Kidney (tissue), 22 donors: ENCODE measurements at places on chromosomes 1 and 21.

DNA sequence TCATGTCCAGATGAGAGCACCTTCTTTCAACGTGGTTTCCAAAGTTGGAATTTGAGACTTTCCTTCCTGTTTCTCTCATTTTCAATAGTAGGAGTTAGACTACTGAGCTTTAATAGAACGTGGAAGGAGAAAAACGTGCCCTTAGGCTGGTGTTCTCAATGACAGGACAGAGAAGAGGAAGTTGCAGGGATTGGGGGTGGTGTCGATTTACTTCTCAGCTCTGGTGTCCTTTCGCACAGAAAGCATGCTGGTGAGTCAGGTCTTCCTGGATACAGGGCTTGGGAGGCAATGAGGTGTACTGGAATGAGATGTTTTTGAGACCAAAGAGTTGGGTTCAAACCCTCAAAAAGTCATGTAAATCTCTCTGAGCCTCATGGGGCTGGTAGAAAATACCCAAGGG is 67.1 kb downstream of the HIVEP3 start:
- DNase-seq = no peak

- DNase-seq = peak; percentile 77
Observed at GRCh38 chr1:52142220-52143183, 613 bp downstream of the ZFYVE9 start.

DNA sequence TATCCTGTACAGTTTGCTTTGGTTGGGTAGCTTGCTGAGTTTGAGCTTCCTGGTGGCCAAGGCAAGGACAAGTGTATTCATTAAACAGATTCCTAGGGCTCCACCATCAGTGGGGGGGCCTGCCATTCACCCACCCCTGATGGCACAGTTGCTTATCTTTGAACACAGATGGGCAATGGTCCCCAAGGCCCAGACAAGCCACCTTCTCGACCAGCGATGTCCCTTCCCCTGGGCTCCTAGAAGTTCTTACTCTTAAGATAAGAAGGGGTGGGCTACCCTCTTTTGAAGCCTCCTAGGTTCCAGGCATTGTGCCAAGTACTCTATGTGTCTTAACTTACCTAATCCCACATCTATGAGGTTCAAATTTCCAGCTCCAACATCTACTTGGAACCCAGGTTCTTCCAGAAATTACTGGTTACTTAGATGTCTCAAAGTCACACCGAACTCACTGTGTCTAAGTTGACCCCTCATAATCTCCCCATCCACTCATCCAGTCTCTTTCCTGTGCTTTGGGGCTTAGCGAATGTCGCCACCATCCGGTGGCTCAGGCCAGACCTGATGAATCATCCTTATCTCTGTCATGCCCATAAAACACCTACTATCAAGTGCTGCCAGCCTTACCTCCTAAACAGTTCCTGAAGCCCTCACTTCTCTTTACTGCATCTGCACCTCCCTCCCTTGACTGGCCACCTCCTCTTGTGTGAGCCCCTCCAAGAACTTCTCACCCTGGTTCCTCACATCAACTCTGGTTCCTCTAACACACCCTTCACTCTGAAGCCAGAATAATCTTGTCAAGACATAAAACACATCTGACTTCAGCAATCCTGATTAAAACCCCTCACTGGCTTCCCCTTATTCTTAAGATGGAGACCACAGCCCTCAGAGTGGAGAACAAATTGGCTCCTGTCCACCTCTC is 50.1 kb downstream of the KLHDC7A start:
- peak; percentile 32 for DNase-seq

DNA sequence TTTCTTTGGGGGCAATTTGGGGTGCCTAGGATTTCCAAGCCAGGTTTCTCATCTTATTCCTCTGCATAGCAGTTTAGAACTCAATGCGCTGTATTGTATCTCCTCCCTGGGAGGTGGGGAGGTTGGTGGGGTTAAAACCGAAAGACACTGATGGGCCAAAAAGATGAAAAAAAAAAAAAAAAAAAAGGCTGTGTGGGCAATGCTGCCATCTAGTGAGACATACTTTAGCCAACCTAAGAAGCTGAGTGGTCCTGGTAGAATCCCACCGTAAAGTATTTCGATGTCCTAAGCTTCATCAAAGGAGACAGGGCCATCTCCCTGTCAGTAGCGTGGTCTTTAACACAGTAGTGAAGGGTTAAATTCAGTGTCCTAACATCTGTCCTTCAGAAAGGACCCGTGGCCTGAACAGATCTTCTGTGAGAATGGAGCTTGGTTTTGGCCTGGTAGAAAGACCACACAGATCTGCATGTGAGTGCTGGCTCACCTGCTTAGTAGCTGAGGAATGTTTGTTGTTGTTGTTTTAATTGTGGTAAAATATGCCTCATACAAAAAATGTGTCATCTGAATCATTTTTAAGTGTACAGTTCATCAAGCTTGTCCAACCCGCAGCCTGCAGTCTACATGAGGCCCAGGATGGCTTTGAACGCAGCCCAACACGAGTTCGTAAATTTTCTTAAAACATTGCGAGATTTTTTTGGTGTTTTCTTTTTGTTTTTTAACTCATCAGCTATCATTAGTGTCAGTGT is 226.2 kb downstream of the KIF26B start:
- DNase-seq = no peak

GRCh38 chr1:200302921-200303290 is 106.9 kb downstream of the ZNF281 start:
- peak; percentile 32 for DNase-seq
